ENCODE measurements at places on chromosomes 12 and 14.

GRCh38 chr14:101364503-101365328, 196.6 kb upstream of the DIO3 start:
- DNase-seq, result no peak

GRCh38 chr14:61636779-61637178, 58.5 kb upstream of the HIF1A start:
- no peak for DNase-seq

GRCh38 chr14:28059254-28059653, 707.3 kb upstream of the FOXG1 start:
- no peak for DNase-seq

- no peak for DNase-seq
Measured at GRCh38 chr12:103799857-103800771, 40.9 kb downstream of the NT5DC3 start.

- no peak for DNase-seq
Measured at GRCh38 chr12:47328831-47329545, 249.2 kb upstream of the AMIGO2 start.

All from activated naive CD8-positive, alpha-beta T cell treated with anti-CD3 and anti-CD28 coated beads, Interleukin-2, amount 50 U/mL, for 24 hours (primary cell).